ENCODE measurements at places on chromosomes 6 and 20.

DNA sequence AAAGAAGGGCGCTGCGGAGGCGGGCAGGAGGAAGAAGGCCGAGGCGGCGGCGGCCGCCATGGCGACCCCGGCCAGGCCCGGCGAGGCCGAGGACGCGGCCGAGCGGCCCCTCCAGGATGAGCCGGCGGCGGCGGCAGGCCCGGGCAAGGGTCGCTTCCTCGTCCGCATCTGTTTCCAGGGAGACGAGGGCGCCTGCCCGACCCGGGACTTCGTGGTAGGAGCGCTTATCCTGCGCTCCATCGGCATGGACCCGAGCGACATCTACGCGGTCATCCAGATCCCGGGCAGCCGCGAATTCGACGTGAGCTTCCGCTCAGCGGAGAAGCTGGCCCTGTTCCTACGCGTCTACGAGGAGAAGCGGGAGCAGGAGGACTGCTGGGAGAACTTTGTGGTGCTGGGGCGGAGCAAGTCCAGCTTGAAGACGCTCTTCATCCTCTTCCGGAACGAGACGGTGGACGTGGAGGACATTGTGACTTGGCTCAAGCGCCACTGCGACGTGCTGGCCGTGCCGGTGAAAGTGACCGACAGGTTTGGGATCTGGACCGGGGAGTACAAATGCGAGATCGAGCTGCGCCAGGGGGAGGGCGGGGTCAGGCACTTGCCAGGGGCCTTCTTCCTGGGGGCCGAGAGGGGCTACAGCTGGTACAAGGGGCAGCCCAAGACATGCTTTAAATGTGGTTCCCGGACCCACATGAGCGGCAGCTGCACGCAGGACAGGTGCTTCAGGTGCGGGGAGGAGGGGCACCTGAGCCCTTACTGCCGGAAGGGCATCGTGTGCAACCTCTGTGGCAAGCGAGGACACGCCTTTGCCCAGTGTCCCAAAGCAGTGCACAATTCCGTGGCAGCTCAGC lies 780 bp downstream of the ZCCHC3 start:
- peak; percentile 18 for DNase-seq

GRCh38 chr20:23574977-23575376 lies 6.7 kb upstream of the CST9L start:
- no peak for DNase-seq

- no peak for DNase-seq
Observed at GRCh38 chr6:33543116-33543515, 37.0 kb downstream of the BAK1 start.

GRCh38 chr6:88532241-88532860 lies 366.2 kb upstream of the CNR1 start:
- no peak for DNase-seq

GRCh38 chr20:21607971-21608725 lies 94.3 kb upstream of the NKX2-2 start:
- no peak for DNase-seq

Data from T-helper 17 cell (primary cell).